Activated T-helper 1 cell treated with anti-CD3 and anti-CD28 coated beads, Interleukin-12 subunit alpha, Interleukin-12 subunit beta, Interleukin-2, Interleukin-4 antibody, amounts not matched to agents 30 ng/mL and 10 ng/mL and 1 ng/mL, durations not matched to agents 14 hours and 24 hours and 36 hours (primary cell): ENCODE measurements at places on chromosomes 2 and 18.

DNA sequence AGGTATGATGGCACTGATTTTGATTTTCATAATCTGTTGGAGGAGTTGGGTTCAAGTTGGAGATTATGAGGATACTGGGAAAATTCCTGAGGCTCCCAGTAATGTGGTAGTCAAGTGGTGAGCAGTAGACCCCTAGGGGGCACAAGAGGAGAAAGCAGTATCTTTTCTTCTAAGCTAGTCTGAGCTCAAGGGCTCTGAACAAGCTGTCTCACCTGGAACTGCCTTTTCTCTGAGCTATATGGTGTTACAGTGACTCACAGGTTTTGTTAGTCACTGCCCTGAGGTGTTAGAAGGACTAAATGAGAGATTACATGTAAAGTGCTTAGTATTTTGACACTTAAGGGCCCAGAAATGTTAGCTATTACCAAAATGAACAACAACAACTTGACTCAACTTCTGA lies 42.2 kb downstream of the CD302 start:
- peaks cover 31% of the 10 kb centered on the region for H3K4me1 ChIP-seq
- H3K27ac ChIP-seq: no peak overlapping the region
- H3K27me3 ChIP-seq: no peaks in the 10 kb centered on the region
- no peak for DNase-seq
- no peak overlapping the region for H3K4me3 ChIP-seq

- no peak for DNase-seq
- no peak overlapping the region for H3K4me3 ChIP-seq
- no peaks in the 10 kb centered on the region for H3K36me3 ChIP-seq
These were observed 108.2 kb upstream of the TWIST2 start for GRCh38 chr2:238739668-238740067.

- peaks cover 10% of the 10 kb centered on the region for H3K4me1 ChIP-seq
- H3K4me3 ChIP-seq: no peak overlapping the region
- no peak for DNase-seq
- peaks cover 41% of the 10 kb centered on the region for H3K27me3 ChIP-seq
- no peaks in the 10 kb centered on the region for H3K36me3 ChIP-seq
These were observed 213.7 kb downstream of the TRIB2 start for GRCh38 chr2:12930391-12930790.

GRCh38 chr18:8899000-8899399 lies 193.6 kb downstream of the MTCL1 start:
- H3K27ac ChIP-seq: no peak overlapping the region
- H3K36me3 ChIP-seq: no peaks in the 10 kb centered on the region
- H3K27me3 ChIP-seq: peaks cover 5% of the 10 kb centered on the region
- no peak overlapping the region for H3K4me3 ChIP-seq
- no peaks in the 10 kb centered on the region for H3K4me1 ChIP-seq
